Chondrocyte (in vitro differentiated cells): ENCODE measurements at places on chromosomes 4 and X.

DNA sequence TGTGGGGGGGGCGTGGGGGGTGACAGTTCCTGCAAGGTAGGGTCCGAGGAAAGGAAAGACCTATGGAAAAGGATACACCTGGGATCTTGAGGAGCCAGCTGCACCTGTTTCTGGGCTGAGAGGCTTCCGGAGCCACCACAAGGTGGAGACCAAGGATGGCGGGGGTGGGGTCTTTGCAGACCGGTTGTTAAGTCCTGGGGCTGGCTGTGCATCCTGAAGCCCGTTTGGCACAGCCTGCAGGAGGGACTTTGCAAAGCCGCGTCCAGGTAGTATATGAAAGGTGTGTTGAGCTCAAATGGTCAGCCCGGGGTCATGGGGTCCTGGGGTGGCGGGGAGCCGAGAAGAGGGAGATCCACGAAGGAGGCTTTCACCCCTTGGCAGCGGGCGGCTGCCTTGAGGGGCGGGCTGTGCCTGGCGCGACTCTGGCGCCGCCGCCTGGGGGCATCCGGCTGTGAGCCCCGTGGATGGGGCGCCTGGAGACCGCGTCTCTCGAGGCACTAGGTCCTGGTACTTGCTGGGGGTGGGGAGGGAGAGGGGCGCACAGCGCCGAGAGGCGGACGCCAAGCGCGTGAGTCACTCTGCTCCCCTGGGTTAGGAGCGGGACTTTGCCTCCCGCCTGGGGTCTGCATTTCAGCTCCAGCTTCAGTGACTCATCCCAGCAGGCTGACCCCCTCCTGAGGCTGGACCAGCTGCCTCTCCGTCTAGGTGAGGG is 58.2 kb upstream of the DYNLT3 start:
- DNase-seq, result peak; percentile 66

GRCh38 chr4:83660578-83660977 is 124.7 kb downstream of the GPAT3 start:
- DNase-seq, result no peak

DNA sequence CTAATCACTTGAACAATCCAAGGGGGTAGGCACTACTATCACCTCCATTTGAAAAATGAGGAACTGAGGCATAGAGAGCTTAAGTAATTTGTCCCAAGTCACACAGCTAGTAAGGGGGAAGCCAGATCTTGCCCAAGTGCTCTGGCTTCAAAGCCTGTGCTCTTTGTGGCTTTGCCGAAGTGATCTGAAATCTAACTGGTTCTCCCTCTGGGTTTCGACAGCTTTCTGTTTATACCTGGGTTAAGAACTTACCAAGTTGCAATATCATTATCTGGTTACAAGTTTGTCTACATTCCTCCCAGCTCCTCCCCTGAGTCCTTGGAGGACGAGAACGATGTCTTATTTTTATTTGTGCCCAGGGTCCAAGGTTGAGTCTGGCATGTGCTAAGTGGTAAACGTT is 125.3 kb upstream of the RAI2 start:
- no peak for DNase-seq

DNA sequence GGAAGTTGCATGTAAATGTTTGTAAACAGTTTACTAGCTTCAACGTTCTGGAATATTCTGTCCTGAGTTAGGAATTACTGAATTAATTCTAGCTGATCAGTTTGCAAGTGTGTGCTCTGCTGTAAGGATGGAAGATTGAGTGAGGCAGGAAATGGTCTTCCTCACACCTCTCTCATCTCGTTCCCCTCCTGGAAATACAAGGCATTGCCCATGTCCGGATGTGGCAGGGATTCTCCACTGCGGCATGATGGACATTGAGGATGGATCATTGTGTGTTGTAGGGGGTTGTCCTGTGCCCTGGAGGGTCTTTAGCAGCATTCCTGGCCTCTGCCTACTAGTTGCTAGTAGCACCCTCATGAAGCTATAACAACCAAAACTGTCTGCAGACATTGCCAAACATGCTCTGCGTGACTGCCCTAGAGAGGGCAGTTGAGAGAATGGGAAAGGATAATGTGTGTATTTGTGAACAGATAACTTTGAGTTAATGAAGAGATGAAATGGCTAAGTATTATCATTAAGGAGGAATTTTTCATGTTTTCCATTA is 12.6 kb downstream of the CA5B start:
- no peak for DNase-seq

DNA sequence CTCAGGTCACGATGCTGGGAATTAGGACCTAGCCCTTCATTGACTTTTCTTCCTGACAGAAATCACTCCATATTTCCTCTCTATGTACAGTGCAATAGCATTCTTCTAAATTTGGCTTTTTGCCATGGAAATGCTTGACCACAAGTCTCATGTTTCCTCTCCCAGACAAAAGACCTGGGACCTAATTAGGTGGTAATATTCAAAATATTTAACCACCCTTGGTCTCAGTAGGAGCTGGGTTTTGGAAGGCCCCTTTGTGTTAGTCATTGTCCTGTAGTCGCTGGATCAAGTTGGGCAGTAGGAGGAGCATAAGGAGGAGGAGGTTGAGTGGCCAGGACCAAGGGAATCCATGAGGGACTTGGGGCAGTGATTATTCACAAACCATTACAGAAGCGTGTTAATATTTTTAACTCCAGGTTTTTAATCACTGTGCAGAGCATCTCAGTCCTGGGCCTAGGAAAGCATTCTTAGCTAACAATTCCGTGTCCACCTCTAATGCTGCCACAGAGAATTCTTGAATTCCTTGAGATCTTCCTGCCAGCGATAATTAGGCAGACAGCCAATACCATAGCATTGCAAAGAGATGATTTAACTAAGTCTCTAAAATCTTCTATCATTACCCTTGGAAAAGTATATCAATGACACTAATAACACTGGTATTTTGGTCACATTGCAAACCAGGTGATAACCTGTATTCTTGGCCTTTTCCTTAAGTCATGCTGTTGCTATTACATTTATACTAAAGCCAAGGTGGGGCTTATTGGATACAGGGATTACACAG is 25.0 kb upstream of the SHROOM4 start:
- no peak for DNase-seq

DNA sequence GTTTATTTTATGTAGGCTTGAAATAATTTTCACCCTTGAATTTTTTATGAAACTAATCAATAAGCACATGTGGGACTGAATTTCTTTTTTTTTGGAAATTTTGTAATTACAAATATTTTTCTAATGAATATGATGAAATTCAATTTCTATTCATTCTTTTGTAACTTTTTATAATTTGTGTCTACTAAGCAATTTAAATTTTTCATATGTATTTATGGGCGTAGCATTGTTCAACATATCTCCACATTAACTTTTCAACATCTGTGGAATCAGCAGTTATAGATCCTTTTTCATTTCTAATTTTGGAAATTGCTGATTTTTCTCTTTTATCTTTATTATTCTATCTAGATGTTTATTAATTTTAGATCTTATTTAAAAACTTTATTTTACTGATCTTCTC is 1320.3 kb downstream of the C4orf33 start:
- no peak for DNase-seq

DNA sequence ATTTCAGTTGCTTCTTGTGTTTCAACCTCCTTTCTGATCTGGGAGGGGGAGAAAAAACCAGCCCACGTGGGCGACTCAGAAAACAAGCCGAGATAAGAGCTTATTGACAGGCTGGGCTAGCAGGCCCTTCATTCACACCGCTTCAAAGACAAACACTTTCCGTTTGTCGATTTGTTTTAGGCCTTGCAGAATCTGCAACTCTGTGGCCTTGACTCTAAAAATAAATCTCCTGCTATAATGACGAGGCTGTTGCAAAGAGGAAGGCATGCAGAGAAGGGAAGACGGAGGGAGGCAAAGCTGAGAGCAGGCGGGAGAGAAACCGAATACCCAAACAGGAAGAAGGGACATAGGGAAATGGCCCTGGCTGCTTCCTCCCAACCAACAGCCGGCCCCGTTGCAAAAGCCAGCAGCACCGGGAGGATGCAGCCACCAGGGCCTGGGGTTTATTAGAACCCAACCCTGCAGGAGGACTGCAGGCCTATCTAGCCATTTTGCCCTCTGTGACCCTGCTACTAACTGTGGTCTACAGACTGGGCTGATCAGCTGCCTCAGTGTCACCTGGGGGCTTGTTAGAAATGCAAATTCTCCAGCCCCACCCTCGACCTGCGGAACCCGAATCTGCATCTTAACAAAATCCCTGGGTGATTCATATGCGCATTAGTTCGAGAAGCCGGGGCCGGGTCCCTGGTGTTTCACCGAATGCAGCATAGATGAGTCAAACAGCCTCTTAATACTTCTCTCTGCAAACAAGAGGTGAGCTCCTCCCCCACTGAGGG is 325.5 kb downstream of the BCOR start:
- DNase-seq, result no peak

GRCh38 chrX:154986826-154987575 is 35.5 kb downstream of the F8 start:
- DNase-seq, result no peak

DNA sequence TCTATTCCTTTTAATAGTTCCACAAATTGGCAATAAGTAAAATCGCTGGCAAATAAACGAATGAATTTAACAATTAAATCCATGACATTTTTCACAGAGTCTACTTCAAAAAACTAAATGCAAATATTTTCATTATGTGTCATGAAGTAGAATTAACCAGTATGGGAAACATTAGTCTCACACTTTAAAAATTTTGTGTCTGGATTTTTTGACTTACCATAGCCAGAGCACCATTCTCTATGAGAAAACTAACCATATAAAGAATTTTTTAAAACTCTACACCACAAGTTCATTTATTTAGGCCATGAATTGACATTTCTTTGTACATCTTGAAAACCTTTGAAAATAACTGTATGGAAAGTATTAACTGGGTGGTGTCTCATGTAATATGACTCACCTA is 41.2 kb downstream of the PRDM5 start:
- DNase-seq, result no peak
